ENCODE measurements at places on chromosomes 7 and 10.

DNA sequence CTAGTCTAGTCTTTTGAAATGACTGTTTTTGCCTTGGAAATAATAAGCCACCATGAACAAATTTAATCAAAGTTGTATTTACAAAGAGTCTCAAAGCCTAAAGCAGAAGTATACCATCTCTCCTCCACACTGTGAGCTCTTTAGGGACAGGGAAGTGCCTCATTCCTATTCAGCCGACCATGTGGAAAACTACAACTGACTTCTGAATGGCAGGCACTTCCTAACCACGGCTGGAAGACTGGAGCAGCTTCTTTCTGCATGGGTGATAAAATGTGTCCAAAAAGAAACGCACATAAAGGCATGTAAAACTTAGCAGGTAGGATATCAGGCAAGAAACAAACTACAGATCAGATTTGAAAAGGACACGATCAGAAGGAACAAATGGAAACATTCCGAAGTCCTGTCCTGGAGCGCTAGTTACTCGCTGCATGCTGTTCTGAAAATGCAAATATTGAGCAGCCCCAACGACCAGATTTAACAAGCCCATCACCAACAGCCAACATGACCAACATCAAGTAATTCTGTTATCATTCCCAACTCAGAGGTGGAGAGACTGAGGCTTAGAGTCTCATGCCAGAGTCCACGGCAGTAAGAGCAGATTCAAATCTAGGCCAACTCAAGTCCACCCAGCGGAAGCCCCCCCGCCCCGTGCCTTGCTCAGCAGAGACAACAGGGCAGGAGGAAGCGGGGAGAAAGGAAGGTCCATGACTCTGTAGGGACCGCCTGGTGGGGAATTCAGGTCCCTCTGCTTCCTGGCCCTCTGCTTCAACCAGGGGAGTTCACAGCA is 26.5 kb downstream of the CTBP2 start:
- DNase-seq = no peak

DNA sequence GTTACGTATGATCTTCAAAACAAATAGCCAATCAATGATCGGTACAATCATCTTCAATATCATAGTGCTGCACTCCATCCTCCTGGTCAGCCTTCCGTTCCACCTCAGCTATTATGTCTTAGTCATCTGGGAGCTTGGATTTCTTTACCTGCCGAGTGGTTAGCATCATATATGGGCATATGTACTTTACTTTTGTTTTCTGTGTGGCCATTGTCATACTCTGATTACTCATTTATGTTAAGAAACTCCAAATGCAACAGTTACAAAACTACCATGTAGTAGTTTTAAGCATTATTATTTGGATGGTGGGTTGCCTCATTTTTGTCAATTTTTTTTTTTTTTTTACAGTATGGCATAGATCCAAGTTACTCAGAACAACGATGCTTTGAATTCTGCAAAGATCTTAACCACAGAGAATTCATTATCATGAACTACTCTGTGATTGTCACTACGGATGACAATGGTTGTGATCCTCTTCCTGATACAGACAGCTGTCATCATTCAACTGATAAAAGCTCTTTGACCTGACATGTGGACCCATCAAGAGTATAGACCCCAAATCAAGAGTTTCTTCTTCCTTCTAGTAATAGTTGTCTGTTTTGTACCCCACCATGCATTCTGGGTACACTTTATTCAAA is 52.1 kb upstream of the NME8 start:
- no peak for DNase-seq

DNA sequence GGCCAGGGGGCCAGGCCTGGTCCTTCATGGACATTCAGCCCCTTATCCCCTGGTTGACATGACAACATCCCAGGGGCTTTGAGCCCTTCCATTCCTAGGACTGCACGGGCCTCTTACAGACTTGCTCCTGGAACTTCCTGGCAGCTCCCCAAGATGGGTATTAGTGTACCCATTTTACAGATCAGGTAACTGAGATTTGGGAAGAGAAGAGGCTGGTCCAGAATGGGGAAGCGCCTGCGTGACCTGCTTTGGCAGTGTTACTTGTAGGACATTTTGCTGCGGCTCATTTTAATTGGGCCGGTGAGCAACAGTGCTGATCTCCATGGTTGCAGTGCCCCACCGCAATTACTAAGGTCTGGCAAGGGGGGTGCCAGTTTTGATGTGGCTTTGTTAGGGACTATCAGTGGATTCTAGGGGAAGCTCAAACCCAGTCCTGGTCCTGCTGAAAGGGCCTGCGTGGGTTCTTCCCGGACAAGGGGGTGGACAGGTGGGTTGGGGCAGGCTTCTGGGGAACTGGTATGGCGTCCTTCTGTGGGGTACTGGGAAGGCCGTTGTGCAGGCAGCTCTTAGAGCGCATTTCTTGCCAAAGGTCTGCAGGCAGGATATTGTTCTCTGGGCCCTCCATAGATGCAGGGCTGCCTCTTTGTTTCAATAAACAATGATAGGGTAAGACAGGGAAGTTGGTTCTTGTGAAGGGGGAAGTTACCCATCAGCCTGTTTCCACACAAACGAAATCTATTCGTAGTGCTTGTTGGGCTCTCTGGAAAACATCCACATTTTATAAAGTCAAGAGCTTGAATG is 137.6 kb downstream of the RGS10 start:
- no peak for DNase-seq

- DNase-seq = no peak
Observed at GRCh38 chr7:31500656-31501055, 13.2 kb upstream of the ITPRID1 start.

- DNase-seq = no peak
Observed at GRCh38 chr7:38940774-38941173, 31.8 kb upstream of the VPS41 start.

GRCh38 chr10:64275774-64276173 is 754.6 kb downstream of the REEP3 start:
- no peak for DNase-seq

DNA sequence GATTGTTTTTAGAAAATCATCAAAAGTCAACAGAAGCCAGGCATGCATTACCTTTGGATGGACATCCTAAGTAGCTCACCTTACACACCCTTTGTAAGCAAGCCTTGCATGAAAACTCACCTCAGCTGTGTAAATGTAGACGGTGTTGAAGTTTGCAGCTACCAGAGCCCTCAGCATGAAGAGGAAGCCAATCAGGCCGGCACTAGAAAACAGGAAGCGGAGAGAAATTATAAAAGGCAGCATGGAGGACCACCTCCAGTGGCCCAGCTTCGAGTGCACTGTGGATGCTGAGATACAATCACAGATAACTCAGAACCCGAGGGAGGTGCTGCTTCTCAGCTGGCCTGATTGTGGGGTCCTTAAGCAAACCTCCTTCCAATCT is 75.3 kb downstream of the SVOPL start:
- no peak for DNase-seq

- no peak for DNase-seq
Observed at GRCh38 chr7:123351027-123351426, 151.3 kb upstream of the SLC13A1 start.

- DNase-seq = no peak
Observed at GRCh38 chr7:158362001-158362400, 225.6 kb downstream of the PTPRN2 start.

Measured in WTC11 (cell line).